Activated CD4-positive, alpha-beta T cell treated with anti-CD3 and anti-CD28 coated beads for 1 hour (primary cell): ENCODE measurements at places on chromosomes 5 and 9.

DNA sequence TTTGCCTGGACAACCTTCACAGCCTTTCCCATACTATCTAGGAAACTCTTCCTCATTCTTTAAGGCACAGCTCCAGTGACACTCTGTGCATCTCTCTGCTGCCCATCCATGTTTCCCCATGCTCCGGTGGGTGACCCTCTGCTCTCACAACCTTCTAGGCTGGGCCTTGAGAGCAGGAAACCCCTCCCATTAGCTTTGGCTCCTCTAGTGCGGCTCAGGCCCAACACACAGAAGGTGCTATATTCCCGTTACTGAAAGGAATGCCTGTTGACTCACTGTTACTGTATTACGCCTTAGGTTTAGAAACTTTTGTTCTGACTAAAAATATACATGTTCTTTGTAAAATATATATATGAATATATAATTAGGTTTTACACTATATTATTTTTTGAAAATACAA, 8.1 kb upstream of the CCL28 start:
- no peak for DNase-seq

DNA sequence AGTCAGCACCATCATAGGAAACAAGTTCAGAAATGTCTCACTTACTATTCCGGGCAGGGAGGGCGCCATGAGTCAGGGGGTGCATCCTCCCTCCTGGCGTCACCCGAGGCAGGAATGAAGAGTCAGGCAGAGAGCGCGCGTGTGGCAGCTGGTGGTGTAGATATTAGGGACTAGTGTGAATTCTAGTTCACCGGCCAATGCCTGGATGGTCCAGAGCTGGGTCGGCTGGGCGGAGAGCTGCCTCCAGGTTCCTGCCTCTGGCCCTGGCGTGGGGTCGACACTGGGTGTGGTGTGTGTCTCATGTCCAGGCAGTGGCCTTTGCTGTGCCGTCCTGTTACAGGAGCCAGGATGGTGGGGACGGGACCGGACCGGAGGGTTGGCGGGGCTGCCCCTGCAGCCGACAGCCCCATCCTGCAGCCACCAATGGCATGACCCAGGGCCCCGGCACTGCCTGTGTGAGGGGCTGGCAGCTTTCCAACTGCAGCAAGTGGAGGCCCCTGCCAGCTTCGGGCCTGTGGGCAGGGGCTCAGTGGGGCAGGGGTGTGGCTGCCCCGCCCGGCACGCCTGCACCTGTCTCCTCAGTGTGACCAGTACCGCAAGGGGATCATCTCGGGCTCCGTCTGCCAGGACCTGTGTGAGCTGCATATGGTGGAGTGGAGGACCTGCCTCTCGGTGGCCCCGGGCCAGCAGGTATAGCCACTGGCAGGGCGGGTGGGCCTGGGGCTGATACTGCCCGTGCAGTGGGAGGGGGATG, 9.1 kb downstream of the DIPK1B start:
- DNase-seq: no peak

DNA sequence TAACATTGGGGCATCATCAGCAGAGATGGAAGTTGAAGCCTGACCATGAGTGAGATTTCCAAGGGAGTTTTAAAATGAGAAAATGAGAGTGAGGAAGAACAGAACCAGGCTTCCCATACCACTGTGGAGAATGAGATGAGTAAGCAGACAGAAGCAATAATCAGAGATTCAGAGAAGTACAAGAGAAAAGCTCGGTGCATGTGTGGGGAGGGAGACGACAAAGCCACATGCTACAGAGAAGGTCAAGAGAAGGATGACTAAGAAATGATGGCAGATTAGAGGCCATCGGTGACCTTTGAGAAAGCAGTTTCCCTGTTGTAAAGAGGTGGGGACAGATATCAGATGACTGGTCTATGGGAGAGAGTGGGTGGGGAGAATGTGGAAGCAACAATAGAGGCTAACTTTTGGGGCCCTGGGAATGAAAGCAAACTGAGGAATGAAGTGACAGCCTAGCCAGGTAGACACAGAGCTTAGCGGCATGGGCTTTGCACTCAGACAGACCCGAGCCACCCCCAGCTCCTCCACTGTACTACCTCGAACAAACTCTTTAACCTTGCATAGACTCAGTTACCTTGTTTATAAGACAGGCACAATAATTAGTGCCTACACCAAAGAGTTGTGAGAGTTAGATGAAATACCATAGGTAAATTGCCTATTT, 207.7 kb downstream of the PIK3R1 start:
- no peak for DNase-seq

DNA sequence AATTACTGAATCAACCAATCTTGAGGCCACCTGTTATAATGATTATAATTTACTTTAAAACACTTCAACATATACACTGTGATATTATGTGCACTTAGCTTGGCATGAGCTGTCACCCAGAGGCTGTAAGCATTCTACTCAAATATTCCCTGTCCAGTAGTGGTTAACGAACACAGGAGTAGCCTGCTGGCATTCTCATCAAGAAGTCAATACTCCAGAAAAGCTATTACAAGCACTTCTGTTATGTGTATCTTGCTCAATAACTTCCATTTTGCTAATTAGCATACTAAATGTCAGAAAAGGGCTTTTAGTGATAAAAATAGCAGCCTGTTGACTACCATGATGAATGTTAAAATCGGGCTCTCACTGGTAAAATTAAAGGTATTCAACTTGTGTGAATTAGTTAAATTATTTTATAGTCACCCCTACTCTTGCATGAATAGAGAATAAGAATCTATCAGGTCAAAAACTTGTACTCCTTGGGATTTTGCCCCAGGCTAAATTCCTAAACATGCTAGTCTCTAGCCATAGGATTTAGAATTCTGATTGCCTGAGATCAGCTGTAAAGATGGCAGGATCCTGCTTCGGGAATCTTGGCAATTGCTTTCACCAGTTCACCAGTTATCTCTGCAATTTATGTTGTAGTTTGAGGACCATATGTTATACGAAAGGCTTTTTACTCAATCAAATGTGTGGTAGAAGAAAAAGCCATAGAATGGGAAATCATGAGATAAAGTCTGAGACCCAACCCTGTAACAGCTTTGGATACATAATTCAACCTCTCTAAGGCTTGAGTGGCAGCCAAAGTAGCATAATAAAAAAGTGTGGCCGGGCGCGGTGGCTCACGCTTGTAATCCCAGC, 43.4 kb upstream of the PAM start:
- no peak for DNase-seq

GRCh38 chr5:151581347-151581746, 9.8 kb downstream of the FAT2 start:
- DNase-seq: no peak

GRCh38 chr9:37212435-37212834, 92.1 kb downstream of the ZCCHC7 start:
- no peak for DNase-seq

DNA sequence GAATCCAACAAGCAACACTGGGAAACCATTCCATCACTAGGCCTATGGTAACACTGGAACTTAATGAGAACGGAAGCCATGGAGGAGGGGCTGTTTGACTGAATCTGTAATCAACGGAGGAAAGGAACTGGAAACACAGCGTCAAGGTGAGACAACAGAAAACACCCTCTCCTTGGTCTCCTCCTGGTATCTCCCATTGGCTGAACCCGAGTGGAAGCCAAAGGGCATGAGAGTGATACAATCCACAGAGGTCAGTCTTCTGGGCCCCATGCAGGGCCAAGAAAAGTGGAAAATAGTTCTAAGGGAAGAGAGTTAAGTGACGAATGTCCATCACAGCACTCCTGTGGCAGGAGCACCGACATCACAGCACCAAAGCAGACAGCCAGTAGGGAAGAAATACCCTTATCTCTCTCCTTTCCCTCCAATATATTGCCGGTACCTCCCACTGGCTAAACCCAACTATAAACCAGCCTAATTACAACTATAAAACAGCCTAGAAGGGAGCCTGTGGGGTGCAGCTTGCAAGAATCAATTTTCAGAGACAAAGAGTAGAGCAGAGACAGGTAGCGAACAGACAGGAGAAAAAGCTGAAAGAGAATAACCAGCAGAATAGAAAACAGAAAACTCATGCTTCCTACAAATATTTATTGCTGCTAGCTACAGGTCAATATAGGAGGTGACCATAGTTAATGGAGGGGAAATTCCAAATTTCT, 107.4 kb upstream of the IFNE start:
- DNase-seq: no peak

DNA sequence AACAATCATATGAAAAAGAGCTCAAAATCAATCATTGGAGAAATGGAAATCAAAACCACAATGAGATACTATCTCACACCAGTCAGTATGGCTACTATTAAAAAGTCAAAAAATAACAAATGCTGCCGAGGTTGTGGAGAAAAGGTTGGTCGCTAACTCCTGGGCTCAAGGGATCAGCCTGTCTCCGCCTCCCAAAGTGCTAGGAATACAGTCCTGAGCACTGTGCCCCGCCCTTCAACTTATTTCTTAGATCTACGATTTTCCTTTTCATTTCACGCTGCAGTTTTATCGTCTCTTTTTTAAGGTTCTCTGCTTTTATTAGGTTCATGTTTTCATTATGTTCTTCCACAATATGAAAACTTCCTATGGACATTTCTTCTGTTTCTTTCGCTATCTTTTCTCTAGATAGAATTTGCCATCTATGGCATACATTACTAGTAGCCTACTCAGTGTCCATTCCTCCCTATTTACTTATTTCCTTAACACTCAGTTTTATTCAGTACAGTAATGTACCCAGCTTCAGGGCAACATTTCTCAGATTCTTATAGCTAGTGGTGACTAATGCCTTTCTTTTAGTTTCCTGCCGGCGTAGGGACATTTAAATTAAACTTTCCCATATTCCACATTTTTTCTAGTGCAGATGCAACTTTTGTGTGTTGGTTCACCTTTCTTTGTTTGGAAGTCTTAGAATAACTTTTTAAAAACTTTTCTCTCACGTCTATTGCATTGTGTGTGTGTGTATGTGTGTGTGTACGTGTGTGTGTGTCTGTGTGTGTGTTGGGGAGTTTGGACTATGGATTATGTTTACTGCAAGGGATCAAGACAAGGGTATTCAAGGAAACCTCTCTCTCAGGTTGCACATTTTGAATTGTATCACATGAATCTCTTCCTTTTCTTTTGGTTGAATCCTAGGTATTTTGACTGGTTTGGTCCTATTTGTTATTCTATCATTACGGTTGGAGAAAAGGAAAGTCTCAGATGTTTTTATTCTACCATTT, 21.6 kb upstream of the FBN2 start:
- DNase-seq: no peak

GRCh38 chr9:130565792-130566191, 13.6 kb upstream of the FUBP3 start:
- no peak for DNase-seq

- DNase-seq: no peak
Measured at GRCh38 chr9:75083188-75083970, 4.6 kb downstream of the NMRK1 start.

- no peak for DNase-seq
Measured at GRCh38 chr5:176405656-176406435, 10.5 kb downstream of the CLTB start.
